ENCODE measurements at places on chromosomes 11 and 22.

- no peak for DNase-seq
Observed at GRCh38 chr11:199782-200181, 6.9 kb downstream of the SCGB1C1 start.

- no peak for DNase-seq
Observed at GRCh38 chr11:2328656-2329354, 27.0 kb downstream of the TSPAN32 start.

- DNase-seq: no peak
Observed at GRCh38 chr11:60910711-60911380, 3.1 kb upstream of the TMEM109 start.

- DNase-seq: no peak
Observed at GRCh38 chr11:122137078-122137793, 21.2 kb upstream of the BLID start.

GRCh38 chr22:34934261-34934660 lies 131.7 kb upstream of the ISX start:
- DNase-seq: no peak

DNA sequence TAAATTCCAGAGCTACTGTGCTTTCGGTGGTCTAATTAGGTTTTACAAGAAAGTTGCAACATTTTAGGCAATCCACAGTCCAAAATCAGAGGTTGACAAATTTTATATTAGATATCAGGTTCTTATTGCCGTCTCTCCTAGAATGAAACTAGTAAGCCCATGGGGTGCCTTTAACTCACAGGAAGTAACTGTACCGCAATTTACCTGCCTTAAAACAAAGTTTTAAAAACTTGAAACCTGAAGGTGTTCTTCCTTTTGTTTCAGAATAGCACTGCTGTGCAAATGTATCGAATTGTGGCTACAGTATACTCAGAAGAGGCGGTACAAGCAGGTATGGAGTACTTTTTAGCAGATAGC lies 77.2 kb downstream of the PISD start:
- no peak for DNase-seq

- DNase-seq: no peak
Observed at GRCh38 chr11:74559934-74560309, 32.5 kb upstream of the POLD3 start.

DNA sequence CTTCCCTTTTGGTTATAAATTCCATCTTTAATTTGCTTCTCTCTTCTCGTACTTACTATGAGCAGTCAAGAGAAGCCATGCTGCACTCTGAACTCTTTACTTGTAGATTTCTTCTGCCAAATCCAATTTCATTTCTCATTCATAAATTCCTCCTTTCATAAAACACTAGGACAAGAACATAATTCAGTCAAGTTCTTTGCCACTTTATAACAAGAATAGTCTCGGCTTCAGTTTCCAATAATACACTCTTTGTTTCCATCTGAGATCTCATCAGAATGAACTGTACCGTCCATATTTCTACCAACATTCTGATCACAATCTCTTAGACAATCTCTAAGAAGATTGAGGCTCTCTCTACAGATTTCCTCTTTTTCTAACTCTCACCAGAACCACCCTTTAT lies 25.1 kb downstream of the IZUMO1R start:
- DNase-seq: no peak

GRCh38 chr11:1744891-1745700 lies 5.3 kb downstream of the IFITM10 start:
- DNase-seq: no peak

- DNase-seq: no peak
Observed at GRCh38 chr22:28931844-28932567, 48.6 kb downstream of the ZNRF3 start.

DNA sequence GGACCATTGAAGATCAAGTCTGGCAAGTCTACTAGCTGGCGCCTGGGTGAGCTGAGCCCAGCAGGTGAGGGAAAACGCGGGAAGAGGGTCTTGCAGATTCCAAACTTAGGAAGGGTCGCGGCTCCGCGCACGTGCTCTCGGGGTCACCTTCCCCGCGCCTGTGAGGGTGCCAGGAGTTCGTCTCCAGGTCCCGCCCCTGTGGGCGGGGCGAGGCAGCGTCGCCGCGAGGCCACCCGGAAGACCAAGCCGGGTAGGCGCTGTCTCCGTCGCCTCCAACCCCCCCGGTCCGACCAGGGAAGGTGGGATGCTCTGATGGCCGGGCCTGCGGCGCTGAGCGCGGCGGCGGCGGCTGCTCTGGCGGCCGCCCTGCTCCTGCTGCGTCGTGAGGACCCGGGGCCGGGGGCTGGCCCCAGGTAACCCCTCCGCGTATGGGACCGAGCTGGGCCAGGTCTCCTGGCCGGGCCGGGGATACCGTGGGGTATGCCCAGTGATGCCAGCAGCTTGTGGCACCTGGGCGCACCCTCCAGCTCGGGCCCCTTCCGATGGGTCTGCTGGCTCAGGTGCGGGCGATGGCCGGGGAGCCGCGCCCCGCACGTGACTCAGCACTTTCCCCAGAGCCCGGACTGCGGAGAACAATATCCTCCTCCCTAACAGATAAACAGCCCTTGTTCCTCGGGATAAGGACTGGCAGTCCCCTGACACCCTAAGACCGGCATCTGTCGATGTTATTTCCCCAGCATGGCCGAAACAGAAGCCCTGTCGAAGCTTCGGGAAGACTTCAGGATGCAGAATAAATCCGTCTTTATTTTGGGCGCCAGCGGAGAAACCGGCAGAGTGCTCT lies at the start of gene HTATIP2:
HTATIP2 (plus strand) TSS at position 215 of the 841 bp plus-strand sequence; CDS start at position 739, 524 bp downstream.
- peak; percentile 59 for DNase-seq

GRCh38 chr11:69818603-69819441 lies at the start of gene FGF3:
Gene FGF3 (minus strand): TSS chr11:69819416. CDS start chr11:69818933, 483 bp downstream.
- no peak for DNase-seq

DNA sequence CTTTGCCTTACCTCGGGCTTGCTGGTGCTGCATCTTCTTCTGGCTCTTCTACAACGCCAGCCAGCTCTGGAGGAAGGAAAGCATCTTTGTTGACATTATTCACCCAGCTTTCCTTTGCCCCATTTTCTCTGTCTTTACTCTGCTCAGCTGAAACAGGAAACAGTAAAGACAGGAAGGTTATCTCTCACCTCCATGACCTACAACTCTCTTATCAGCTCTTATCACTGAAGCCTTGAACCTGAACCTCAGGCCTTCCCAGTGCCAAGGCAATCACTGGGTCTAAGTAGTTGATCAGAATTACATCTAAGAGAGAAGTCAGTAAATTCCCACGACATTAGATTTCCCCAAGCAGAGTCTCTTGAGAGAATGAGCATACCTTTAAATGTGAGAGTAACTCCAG lies 59.6 kb upstream of the CCDC89 start:
- no peak for DNase-seq

- no peak for DNase-seq
Observed at GRCh38 chr11:115659061-115659963, 155.1 kb upstream of the CADM1 start.

DNA sequence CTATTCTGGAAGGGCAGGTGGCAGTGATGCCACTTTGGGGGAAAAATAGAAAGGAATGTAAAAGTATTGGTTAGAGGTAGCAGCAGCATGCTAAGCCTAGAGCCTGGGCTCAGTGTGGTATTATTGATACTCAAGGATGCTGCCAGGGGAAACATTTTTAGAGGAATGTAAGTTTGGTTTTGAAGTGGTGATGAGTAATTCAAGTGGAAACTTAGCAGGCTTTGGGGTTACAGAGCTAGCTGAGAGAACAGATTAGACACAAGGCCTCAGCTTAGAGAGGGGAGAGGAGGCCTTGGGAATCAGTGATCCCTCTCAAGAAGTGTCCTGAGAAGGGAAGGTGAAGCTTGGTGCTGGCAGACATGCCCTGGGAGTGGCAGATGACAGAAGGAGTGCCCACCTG lies 32.9 kb upstream of the DDI1 start:
- no peak for DNase-seq

DNA sequence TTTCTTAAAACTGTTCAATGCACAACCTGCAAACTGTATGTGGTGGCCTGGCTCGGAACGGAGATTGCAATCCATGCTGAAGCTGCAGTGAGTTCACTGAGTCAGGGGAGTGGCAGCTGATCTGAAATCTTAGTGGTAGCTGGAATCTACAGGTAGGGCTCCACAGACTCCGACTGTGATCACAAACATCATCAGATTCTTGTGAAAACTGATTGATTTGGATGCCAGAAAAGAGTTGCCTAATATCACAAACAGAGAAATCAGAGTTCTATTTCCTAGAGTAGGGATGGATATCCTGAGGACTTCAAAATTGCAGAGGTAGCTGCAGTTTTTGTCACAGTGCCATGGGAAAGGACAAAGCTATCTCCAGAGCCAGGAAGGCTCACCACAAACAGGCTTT lies 57.5 kb upstream of the SC5D start:
- DNase-seq: no peak

DNA sequence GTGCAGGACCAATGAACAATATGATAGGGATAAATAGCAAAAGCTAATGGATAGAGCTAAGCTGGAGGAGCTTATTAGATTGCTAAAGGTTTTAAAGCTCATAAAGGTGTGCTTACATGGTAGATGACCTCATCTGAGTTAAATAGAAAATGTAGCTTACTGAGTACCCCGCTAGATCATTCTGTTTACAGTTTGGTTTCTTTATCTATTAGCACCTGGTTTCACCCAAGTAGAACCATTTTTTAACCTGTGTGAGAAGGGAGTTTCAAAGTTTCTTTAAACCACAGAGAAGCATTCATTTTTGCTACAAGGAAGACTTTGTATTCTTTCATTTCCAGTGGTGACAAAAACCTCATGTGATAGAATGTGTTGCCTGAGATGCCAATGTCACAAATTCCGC lies 1778.0 kb downstream of the LRRC4C start:
- no peak for DNase-seq

DNA sequence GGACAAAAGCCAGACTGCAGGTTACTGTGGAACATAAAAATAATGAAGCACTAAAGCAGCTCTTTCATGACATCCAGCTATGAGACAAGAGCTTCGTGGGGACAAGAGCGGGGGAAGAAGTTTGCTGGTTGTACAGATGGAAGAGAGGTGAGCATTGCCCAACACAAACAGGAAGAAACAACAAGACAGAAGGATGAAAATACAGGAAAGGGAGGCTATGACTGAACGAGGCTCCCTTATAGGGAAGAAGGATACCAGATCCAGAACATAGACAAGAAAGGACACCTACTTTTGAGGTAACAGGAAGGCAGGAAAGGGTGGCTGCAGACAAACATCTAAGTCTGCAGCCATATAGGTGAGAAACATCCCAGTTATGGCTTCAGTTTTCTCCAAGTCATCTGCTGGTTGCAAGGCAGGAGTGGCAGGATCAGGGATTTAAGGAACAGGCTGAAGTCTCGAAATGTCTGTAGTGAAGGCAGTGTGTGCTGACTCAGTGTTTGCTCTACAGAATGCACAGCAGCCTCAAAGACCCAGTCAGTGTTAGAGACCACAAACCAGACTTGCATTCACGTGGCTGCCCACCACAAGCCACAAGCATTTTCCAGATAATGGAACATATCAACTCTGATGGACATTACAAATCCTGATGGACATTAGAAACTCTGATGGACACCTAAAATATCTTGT lies 1.9 kb downstream of the CLTCL1 start:
- DNase-seq: no peak

DNA sequence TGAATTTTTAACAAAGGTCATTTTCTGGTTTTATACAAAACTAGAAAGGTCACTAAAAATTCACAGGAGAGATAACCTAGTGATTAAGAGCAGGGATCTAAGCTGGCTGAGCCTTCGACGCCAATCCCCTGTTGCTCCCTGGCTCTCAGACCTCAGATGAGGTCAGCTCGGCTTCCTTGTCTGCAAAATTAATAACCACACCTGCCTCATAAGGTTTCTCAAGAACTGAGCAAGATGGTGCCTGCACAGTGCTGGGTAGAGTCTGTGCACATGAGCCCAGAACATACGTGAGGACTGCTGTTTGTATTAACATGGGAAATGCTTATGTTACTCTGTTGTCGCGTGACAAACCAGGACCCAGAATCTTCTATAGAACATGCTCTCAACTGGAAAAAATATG lies 24.4 kb upstream of the CD5 start:
- DNase-seq: no peak

DNA sequence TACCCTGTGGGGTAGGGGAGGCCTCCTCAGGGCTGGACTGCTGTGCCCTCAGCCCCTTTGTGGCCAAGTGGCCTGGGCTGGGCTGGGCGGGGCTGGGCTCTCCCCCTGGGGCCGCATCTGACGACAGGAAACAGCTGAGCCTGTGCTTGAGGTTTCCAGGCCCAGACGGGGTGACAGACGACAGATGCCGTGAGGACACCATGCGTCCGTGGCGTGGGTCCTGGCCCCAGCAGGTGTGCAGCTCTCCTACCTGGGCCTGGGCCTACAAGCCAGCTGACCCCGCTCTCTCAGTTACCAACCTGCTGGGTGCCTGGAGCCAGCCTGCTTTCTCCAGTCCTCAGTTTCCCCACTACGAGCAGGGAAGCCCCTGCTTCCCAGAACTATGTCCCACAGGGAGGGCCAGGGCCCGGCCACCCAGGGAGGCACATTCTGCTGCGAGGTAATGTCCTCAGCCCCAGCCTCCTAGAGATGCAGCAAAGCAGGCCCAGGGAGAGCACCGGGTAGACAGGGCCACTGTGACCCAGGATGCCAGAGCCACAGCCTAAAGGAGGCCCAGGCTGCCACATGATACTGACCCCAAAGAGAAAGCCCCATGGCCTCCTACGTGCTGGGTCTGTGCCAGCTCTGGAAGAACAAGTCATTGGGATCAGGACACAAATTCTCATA lies 181.3 kb downstream of the IGLL1 start:
- DNase-seq: no peak

- no peak for DNase-seq
Observed at GRCh38 chr11:110069158-110069737, 23.9 kb upstream of the ZC3H12C start.

- no peak for DNase-seq
Observed at GRCh38 chr11:109929308-109929707, 163.9 kb upstream of the ZC3H12C start.

DNA sequence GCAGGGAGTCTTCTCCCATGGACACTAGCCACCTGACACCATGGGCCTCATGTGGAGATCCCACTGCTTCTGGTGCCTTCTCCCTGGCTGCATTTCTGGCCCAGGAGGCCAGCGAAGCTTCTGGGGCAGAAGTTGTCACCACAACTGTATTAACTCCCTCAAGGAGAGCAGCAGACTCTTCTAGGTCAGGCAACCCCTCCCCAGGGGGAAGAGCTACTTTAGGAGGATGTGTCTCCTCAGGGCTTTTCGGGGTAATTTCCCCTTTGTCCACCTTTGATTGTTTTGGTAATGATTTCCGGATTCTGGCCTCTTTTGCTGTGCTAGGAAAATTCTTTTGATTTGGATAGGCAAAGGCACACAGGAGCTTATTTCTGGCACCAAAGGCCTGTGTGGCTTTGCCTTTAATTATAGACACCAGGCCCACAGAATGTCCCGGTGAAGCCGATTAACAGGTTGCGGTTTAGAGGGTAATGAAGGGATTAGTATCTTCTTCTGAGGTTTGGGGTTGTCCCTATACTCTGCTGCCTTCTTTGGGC lies 8.9 kb upstream of the UCP2 start:
- no peak for DNase-seq

Data from NCI-H1105 (cell line).